ENCODE measurements at places on chromosomes 2 and 18.

DNA sequence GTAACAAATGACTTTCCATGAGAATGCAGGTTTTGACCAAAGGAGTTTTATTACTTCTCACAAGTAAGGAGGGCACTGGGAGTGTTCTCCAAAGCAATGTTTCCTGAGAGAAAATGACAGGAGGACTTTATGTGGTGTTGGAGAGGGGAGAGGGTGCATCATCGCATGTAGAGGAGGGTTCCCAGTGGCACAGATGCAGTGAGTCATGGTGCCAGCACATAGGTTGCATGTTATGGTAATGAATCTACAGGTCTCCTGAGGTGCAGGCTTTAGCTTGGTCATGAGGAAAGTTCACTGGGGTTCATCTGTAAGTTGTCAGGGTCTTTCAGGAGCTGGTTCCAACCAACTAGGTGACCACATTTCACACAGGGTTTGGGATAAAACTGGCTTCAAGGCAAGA, 30.4 kb downstream of the NAT8 start:
- DNase-seq = no peak

DNA sequence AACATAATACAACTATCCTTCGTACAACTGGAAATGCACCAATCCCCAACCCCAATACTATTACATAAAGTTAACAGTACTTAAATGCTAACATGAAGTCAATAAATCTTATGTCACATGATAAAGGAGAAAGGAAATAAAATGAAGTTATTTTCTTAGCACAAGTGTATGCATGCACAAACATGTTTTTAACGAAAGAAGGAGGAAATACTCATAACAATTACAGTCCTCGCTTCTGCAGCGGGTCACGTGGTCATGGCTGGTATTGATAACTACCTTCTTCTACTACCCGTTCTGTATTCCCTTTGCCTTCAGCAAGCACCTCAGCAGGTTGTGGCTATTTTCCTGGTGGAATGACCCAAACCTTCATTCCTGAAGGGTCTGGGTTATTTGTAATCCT, 51.7 kb downstream of the PSMG2 start:
- DNase-seq = no peak

- no peak for DNase-seq
These were observed 9.3 kb upstream of the TBC1D8 start for GRCh38 chr2:101160454-101160853.

- DNase-seq = no peak
These were observed 19.8 kb downstream of the CMPK2 start for GRCh38 chr2:6845903-6846302.

DNA sequence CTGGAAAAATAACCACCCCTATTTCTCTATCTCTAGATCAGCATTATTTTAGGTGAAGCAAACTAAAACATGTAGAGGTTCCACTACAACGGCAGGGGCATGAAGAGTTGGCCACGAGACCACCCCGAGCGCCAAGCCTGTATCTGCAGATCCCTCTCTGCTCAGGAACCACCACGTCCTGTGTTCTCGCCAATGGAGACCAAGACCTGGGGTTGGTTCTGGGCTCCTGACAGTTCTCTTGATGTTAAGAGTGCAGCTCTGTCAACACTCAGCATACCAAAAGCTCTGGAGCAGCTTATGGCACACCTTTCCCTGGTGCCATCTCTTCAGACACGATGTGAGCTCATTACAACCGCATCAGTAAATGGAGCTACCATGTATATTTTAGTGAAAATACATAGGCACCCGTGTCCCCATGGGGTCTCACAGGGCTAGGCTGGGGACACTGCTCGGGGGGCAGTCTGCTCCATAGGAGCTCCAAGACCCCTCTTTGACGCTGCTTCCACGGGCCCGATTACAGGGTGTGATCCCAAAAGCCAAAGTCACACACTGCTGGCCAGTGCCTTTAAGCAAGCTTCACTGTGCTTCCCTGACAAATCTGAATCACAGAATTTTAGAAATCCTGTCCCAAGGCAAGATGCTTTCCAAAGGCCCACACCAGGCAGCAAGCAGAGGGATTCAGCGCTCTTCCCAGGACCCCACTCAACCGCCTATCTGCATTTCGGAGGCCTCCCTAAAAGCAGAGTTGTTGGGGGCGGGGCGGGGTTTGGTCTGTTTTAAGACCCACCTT, 72.2 kb downstream of the EMILIN2 start:
- DNase-seq = no peak
